ENCODE measurements at places on chromosomes 12 and 14.

GRCh38 chr12:65765436-65765813 lies 58.9 kb upstream of the HMGA2 start:
- DNase-seq: no peak

- DNase-seq: peak; percentile 77
Measured at GRCh38 chr12:84502907-84503787, 409.5 kb downstream of the SLC6A15 start.

DNA sequence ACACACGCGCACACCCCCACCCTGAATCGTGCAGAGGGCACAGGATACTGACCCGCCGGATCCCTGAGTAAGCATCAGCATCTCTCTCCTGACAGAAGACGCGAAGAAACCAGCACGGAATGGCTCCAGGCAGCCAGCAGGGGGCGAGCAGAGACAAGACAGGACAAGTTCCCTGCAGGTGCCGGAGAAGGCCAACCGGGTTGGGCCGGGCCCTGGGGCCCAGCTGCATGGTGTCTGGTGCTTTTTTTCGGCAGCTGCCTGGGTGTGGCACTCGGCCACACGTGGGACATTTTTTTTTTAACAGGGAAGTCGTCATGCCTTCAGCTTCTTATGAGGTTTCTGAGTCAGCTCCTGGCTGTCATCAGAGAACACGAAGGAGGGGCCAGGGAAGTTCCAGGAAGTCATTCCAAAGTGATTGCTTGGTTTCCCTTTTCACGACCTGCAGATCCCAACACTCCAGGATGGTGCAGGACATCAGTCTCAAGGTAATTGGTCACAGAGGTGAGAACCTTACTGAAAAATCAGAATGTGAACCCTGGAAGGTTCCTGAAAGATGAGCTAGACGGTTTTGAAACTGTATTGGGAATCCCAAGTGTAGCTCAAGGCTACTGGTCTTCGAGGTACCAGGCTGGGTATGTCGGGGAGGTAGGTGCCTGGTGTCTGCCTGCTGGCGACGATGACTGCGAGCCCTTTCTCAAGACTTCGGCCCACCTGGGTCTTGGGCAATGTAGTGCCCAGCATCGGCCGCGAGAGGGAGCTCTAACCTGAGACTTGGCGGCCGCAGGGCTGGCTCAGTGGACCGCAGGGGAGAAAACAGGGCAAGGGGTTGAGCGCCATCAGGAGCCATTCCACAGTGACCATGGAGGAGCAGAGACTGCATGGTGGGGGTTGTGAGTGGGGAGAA lies 190.8 kb upstream of the PRMT8 start:
- peak; percentile 93 for DNase-seq

GRCh38 chr14:104356738-104357688 lies 218.6 kb downstream of the KIF26A start:
- DNase-seq: no peak

GRCh38 chr12:14260011-14260993 lies 105.2 kb upstream of the ATF7IP start:
- DNase-seq: peak; percentile 93

DNA sequence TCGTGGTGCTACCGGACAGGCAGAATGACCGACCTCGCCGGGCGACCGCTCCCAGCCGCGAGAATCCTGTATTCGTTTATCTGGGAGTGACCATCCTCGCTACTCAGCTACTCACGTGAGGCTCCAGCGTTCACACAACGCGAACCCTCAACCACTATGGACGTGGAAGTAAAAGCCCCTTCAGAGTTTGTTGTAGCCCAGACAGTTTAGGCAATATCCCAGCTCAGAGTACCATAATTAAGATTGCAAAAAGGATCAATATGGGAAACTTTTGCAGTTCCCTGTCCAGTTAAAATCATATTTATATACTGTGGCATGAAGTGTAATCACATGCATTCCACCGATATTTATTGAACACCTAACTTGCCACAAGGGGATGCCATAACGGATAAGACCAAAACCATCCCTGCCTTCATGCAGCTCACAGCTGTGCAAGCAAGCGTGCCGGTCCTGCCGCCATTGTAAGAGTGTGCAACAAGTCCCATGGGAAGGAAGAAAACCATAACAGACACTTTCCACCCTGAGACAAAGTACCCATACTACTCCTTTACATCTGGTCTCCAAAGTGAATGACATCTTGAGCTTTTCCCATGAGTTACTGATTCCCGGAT lies 938 bp upstream of the MAX start:
- DNase-seq: peak; percentile 47

- no peak for DNase-seq
Measured at GRCh38 chr12:3170423-3171194, 93.4 kb downstream of the TSPAN9 start.

DNA sequence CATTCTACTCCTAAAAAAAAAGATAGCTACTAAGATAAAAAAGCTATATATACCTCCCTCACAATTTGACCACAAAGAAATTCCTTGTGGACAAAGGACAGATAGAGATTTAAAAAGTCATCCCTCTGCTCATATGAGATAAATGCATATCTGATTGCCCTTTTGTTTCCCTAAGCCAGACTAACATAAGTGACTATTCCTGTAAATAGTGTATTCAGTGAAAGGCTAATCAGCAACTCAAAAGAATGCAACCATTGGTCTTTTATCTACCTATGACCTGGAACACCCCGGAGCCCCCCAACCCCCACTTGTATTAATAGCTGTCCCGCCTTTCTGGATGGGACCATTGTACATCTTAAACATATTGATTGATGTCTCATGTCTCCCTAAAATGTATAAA lies 6.3 kb upstream of the TMPO start:
- no peak for DNase-seq

GRCh38 chr14:37329189-37330001 lies 131.7 kb downstream of the MIPOL1 start:
- no peak for DNase-seq

GRCh38 chr12:124453419-124454351 lies 113.7 kb downstream of the NCOR2 start:
- no peak for DNase-seq

- DNase-seq: no peak
Measured at GRCh38 chr14:75660238-75660629, 442 bp downstream of the ERG28 start.

DNA sequence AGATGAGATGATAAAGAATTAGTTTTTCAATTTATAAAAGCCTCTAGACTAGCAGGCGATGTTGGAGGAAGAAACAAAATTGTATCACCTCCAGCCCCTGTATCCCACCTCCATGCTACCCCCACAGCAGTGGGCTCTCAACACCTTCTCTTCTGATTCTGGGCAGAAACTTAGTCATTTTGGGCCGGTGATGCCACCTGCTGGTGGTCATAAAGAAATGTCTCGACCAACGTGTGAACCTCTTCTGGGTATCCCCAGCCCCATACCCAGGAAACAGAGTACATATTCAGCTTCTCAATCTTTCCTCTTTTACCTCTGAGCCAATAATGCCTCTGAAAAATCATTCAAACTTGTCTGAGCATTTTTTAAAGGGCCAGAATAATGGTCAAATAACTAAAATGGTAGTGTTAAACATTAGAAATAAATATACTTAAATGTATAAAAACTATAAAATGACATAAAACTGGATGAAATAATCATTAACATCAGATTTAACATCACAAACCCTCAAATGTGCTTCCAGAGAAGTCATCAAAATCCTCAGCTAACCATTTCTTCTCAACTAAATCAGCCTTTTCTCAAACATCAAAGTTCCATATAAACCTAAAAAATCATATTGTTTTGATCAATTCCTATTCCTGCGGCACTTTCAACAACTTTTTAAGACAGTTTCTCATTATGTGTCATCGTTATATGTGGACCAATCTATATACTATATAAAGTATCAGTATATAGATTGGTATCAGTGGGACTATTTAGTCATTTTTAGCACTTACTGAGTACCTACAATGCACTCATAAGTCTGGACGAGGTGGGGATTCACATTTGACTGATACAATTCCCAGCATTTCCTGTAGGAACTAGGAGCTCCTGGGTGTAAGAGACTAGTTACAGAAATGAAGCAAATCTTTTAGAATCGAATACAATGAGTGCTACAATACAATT lies 69.4 kb downstream of the ATXN2 start:
- DNase-seq: peak; percentile 66

- DNase-seq: peak; percentile 54
Measured at GRCh38 chr14:77707355-77707723, 484 bp downstream of the ALKBH1 start.

GRCh38 chr12:116015525-116015924 lies 262.0 kb downstream of the MED13L start:
- DNase-seq: peak; percentile 35

GRCh38 chr12:28027328-28027727 lies 54.8 kb upstream of the PTHLH start:
- DNase-seq: no peak

- DNase-seq: no peak
Measured at GRCh38 chr14:76955575-76956315, 72.8 kb downstream of the IRF2BPL start.

- no peak for DNase-seq
Measured at GRCh38 chr12:102356690-102357089, 123.7 kb downstream of the IGF1 start.

GRCh38 chr14:67487332-67487731 lies 1.2 kb downstream of the TMEM229B start:
- DNase-seq: no peak

GRCh38 chr12:82474798-82475184 lies 116.5 kb downstream of the METTL25 start:
- DNase-seq: no peak

DNA sequence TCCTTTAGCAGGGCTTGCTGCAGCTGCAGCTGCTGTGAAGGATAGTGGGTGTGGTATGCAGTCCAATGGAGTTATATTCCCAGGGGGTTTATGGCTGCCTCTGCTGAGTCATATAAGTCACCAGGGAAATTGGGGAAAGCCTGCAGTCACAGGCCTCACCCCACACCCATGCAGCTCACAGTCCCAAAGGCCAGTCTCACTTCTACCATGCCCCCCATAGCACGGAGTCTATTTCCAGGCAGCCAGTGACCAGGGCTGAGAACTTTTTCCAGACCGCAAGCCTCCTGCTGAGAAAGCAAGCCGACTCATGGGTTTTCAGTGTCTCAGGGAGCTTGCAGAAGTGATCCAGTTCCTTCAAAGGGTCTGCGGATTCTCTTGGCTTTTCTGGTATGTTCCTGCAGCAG lies 322.4 kb upstream of the CLEC14A start:
- DNase-seq: peak; percentile 3

- DNase-seq: no peak
Measured at GRCh38 chr14:44154874-44155273, 352.2 kb downstream of the FSCB start.

- no peak for DNase-seq
Measured at GRCh38 chr12:6041891-6042290, 82.6 kb downstream of the VWF start.

DNA sequence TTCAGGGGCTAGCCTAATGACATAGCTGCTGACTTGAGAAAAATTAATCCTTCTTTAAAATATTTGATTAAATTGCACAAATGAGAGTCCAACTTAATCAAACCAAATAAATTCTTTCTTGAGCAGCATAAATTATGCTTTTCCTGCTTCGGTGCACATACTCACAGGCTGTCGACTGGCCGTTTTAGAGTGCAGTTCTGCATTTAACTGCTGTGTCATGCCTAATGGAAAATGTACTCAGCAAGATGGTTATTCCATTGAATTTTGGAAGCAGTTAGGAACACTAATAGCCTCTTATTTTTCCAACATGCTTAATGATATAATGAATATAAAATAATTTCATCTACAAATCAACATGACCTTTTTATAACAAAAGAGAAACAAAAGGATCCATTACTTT lies 266.1 kb upstream of the LRIG3 start:
- no peak for DNase-seq

- peak; percentile 50 for DNase-seq
Measured at GRCh38 chr12:14950982-14951746, 10.2 kb downstream of the ARHGDIB start.

- DNase-seq: no peak
Measured at GRCh38 chr14:81567302-81567701, 33.6 kb upstream of the SEL1L start.

DNA sequence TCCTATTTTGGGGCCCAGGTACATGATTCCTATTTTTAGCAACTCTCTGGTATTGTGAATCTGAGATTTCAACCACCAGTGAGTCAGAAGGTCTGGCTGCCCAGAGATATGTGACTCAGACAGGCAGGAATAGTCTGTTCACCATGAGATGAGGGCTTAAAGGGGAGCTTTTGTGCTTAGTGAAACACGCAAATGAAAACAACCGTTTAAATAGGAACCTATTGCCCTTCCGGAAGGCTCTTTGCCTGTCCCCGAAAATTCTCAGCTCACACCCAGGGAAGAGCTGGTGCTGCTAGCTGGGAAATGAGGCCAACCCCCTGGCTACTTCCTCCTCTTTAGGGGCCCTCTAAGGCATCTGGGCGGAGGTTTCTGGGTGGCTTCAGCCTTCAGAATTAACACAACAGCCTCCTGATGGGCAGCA lies 283.6 kb downstream of the CACNA1C start:
- no peak for DNase-seq

DNA sequence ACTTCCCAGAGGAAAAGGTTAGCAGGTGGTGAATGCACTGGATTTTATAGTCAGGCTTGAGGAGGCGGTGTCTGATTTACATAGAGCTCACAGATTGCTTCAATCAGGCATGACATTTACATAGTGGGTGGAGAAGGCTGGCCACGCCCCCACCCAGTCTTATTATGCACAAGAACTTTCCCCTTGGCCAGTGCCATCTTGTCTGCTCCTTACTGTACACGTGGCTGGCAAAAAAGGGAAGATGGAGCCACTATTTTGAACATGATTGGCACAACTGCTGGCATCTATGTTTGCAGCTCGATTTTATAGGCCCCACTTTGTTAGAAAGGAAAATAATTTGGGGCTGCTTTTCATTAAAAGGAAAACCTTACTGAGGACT lies 10.9 kb upstream of the LGMN start:
- DNase-seq: peak; percentile 26

- peak; percentile 82 for DNase-seq
Measured at GRCh38 chr12:113092607-113093408, 36.3 kb downstream of the DTX1 start.

DNA sequence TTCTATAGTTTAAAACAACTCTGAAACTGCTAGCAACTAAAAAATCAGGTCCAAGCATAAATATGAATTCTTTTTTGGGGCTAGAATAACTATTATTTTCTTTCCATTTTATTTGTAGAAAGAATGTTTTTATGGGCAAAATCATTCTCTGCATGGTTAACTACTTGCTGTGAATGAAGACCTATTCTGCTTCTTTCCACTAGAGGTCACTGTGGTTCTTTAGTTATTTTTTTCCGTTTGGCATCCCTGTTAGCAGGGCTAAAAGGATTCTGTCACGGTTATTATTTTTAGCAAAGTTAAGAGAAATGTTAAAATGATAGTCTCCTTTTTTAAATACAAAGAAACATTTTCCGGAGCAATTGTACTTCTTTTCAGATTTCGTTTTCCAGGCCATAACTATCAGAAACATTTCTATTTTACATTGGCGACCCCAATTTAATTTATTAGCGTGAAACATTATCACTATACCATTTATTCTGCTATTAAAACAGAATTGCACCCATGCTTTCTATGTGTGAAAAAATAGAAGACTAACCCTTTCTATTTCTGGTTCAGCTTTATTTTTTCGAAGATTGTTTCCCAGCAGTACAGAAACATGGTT lies 404.8 kb downstream of the ATP23 start:
- peak; percentile 36 for DNase-seq

Measured in neural progenitor cell (in vitro differentiated cells).